ENCODE measurements at places on chromosomes 3 and 15.

GRCh38 chr15:88257311-88258092 is 963 bp upstream of the NTRK3 start:
- no peak for DNase-seq

DNA sequence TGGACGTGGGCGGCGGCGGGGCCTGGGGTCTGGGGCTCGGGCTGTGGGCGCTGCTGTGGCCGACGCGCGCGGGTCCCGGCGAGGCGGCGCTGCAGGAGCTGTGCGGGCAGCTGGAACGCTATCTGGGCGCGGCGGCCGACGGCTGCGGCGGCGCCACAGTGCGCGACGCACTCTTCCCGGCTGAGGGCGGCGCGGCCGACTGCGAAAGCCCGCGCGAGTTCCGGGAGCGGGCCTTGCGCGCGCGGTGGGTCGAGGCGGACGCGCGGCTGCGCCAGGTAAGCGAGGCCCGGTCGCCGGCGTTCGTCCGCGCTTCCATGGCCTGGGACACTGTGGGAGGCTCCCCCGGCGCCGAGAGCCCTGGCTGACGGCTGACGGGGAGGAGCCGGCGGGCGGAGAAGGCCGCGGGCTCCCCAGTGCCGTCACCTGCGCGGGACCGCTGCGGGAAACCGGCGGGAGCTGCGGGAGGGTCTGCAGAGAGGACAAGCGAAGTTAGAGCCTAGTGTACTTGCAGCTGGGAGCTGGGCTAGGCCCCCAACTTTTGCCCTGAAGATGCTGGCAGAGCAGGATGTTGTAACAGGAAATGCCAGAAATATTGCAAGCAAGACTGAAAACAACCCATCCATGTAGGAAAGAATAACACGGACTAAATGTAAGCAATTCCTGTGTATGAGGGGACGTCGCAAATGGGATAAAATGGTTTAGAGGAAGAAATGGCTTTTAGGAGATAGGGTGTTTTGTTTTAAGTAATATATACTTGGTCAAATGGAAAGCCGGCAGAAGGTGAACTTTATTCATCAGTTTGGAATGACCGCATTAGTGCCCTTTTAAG is 847 bp downstream of the WHAMM start:
- DNase-seq, result peak; percentile 62

DNA sequence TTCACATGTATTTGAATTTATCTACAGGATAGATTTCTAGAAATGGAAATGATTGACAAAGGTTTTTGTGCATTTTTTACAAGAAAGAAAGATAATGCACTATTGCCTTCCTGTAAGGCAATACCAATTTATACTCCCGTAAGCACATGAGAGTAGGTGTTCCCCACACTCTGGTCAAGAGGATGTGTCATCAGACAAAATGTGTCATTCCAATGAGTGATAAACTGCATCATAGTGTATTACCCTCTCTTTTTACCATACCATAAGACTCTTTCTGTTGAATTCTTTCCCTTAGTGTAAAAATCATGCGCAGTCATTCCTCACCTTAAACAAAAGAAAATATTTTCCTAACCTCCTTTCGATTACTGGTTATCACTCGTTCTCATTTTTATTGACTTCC is 251.0 kb downstream of the ROBO1 start:
- DNase-seq, result no peak

DNA sequence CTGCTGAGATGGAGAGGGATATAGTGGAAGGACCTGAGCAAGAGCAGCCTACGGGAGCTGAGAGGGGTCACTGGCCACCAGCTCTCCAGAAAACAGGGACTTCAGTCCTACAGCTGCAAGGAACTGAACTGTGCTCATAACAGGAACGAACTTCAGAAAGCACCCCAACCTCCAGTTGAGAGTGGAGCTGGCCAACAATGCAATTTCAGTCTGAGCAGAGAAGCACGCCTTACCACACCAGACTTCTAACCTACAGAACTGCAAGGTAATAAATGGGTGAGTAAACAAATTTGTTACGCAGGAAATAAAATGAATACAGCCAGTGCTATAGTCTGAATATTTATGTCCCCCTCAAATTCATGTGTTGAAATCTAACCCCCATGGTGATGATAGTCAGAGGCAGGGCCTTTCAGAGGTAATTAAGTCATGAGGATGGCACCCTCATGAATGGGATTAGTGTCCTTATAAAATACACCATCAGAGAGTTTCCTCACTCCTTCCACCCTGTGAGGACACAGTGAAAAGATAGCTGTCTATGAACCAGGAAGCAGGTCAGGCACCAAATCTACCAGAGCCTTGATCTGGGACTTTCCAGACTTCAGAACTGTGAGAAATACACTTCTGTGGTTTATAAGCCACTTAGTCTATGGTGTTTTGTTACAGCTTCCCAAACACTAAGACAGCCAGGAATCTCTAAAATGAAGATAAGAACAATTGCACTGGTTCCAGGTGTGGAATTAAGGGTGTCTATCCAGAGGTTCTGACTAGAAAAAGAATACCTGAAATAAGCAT is 58.6 kb downstream of the SYNM start:
- DNase-seq, result peak; percentile 12

DNA sequence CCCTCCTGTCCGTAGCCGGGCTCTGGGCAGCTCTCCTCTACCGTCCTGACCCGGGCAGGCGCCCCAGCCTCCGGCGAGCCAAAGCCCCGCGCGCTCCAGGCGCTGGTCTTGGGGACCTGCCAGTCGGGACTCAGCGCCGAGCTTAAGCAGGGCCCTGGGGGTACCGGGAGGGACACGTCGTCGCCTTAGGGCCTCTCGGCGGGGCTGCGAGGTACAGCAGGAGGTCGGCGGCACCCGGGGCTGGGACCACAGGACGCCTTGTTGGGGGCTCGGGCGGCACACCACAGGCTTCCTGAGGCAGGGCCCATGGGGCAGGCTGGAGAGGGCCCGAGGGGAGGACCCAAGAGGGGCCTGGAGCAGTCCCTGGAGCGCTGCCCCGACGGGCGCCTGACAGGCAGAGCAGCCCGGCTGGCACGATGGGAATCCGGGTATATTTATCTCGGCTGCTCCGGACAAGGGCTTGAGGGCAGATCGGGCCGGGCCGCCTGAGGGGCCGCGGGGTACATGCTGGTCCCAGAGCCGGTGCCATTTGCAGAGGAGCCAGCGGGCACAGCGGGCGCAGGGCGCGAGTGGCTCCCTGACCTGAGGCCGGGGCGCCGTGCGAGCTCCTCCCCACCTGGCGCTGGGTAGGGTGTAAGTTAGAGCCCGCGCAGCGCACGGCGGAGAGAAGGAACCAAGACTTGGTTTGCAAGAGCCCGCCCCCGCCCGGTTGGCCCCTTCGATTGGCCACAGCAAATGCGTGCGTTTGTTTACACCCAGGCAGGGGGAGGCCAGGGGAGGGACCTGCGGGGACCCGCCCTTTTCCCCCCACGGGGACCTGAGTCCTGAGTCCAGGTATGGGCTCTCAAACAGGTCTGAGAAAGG is 574 bp downstream of the SLC38A3 start:
- peak; percentile 56 for DNase-seq

DNA sequence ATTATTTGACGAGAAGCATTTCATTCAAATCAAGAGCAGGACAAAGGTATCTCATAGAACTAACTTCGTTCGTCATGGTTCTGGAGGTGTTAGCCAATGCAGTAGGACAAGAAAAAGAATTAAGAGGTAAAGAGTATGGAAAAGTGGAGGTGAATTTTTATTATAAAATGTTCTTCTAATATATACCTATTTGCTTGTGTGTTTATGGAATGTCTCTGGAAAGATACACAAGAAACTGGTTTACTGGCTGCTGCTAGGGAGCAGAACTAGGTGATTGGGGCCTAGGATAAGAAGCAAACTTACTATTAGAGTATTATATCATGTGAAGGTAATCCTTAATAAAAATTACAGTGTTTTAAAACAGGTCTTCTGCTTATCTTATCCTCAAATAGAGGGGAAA is 30.9 kb upstream of the TATDN2 start:
- no peak for DNase-seq

DNA sequence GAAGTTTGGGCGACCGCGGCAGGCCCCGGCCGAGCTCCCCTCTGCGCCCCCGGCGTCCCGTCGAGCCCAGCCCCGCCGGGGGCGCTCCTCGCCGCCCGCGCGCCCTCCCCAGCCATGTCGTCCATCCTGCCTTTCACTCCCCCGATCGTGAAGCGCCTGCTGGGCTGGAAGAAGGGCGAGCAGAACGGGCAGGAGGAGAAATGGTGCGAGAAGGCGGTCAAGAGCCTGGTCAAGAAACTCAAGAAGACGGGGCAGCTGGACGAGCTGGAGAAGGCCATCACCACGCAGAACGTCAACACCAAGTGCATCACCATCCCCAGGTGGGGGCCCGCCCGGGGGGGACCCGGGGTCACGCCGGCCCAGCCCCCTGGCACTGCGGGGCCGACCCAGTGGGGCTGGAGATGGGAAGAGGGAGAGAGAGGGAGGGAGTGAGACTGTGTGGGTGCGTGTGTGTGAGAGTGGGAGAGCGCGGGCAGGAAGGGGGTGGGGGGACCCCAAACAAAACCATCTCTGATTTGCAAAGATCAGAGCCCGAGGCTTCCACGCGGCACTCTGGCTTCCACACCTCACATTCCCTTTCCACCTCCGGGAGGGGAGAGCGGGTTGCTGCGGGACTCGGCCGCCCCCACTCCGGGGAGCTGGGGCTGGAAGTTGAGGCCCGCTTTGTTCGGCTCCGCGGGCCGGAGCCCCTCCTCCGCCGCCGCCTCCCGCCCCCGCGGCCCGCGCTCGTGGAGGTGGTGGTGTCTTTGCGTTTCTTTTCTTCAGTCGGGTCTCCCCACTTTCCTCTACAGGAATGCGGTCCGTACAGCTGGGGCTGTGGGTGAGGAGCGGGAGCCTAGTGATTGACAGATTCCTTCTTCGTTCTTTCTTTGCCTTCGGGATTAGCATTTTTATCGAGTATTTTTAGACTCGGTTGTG is 898 bp downstream of the SMAD3 start:
- DNase-seq, result peak; percentile 53

DNA sequence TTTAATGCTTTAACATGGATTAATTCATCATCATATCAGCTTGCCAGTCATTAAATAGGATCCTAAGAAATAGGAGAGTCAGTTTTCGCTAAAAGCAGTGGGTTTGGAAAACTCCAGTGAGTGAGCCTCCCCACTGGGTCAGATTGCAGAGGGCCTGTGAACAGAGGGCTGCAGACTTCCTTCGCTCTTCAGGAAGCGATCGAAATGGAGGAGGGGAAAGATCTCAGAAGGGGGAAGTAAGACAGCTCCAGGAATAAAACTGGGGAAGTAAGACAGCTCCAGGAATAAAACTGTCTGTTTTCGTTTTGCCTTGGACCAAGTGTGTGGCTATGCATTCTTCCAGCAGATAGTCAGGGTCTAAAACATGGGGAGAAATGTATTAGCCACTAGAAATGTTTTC is 124.8 kb upstream of the C15orf61 start:
- DNase-seq, result no peak

GRCh38 chr3:140843656-140844055 is 98.0 kb upstream of the SLC25A36 start:
- no peak for DNase-seq

GRCh38 chr3:129723558-129724324 is 117.3 kb upstream of the PLXND1 start:
- DNase-seq, result no peak

GRCh38 chr15:77810130-77810571 is 177.4 kb upstream of the LINGO1 start:
- DNase-seq, result no peak

GRCh38 chr3:3552761-3553160 is 246.5 kb upstream of the LRRN1 start:
- no peak for DNase-seq

Data from natural killer cell (primary cell).